ENCODE measurements at places on chromosomes 12 and 14.

DNA sequence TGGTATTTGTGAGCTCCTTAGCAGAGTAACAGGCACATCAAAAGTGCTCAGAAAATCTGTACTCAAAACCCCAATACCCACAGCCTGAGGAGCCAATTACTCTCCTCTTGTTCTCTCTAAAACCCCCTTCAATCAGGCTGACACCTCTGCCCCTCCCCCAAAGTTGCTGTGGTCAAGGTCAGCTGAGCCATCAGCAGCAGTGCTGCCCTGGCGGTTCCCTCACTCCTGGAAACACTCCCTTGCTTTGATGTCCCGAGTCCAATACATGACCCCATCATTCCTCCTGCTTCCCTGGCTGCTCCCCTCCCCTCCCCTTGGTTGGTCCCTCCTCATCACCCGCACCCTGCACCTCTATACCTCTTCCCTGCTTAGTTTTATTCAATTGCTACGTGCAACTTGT, 57.2 kb upstream of the C14orf132 start:
- no peak for DNase-seq

DNA sequence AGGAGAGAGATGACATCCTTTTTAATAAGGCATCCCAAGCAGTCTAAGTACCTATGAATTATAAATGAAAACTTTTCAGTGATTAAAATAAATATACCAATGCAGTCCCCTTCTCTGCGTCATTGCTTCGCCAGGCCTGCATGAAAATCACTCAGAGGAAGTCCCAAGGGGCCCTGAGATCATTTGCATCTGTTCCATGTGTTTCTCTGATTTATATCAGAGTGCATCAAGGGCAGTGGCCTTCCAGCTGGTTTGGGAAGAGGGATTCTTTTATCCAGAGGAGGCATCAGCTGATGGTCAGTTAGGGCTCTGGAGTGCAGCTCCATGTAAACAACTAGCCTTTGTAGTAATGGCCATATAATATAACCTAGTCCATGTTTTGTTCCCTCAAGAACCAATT, 210.1 kb downstream of the RGS6 start:
- DNase-seq, result peak; percentile 22

- peak; percentile 30 for DNase-seq
Observed at GRCh38 chr12:51059086-51059485, 11.0 kb downstream of the LETMD1 start.

GRCh38 chr12:132453361-132454192, 36.4 kb upstream of the FBRSL1 start:
- no peak for DNase-seq

- no peak for DNase-seq
Observed at GRCh38 chr12:127245437-127245836, 1021.5 kb upstream of the TMEM132C start.

- no peak for DNase-seq
Observed at GRCh38 chr12:64633940-64634337, 23.6 kb downstream of the RASSF3 start.

DNA sequence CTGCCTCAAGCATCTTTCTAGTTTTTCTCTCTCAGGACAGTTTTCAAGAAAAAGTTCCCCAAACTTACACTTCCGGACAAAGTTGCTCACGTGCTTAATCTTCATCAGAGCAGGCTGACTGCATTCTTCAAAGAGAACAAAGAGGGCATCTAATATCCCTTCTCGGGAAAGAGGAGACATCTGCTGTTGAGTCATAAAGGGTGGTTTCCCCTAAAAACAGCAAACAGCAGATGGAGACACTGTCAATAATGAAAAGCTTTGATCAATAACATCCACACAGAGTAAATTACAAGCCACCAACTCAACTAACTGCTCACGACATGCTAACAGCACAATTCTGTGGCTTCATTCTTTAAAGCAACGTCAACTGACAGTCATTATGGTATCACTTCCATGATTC, 8.1 kb downstream of the CIT start:
- no peak for DNase-seq

DNA sequence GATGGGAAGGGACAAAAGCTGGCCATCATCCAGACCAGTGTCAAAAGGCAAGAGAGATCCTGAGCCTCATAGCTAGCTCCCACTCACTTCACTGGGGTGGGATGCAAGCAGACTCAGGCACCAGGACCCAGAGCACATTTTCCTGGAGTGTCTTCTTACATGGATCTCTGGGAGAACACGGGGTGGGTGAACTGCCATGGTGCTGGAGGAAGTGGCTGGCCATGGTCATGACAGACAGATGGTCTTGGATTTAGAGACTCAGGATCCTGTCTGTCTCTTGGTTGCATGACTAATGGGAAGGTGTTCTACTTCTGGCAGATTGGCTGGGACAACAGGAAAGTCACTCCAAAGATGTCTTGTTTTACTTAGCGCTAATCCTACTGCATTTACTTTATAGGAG, 311.5 kb downstream of the ATP23 start:
- no peak for DNase-seq

DNA sequence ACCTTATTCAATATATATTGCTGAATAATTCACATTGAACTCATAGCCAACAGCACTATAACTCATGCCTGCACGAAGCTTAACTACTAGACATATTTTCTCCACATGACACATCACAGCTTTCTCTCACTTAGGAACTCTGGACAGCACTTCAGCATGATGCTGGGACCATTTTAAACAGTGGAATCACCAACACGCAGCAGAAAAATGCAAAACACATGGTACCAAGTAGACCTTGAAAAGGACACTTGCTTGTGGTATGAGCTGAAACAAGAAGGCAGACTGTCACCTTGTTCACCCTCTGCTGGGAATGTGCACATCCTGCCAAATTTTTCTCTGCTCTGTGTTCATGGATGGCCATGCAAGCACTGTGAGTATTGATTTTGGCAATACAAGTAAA, 34.8 kb upstream of the CD9 start:
- no peak for DNase-seq

DNA sequence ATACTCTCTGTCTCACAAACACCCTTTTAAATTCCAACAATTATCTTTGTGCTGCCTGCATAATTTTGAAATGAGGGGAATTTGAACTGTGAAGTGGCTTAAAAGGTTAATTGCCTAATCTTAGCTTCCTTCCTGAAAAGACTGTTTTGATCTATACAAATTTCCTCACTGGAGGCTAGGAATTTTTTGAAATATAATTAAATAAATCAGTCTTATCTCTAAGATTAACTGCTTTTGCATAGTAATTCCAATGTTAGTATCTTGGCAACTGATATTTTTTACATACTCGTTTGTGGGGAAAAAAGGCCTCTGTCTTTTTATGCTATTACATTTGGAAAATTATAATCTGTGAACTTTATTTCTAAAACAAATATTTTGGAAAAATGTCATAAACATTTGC, 498.5 kb downstream of the TMTC2 start:
- DNase-seq, result no peak

DNA sequence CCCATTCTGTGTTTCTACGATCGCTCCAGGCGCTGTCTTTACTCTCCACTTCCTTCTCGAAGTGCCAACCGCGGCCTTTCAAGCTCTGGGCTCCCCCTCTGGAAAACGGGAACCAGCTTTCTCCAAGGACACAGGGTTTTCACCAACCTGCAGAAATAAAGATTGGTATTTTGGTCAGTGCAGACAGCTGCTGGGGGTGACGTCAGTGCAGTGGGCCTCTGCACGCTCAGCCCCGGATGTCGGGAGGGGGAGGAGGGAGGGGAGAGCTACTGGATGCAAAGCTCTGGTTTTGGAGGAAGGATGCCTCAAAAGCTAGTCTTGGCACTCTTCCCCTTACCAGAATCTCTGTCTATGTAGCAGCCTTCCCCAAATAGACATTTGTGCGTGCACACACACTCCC, 19.9 kb downstream of the HRK start:
- peak; percentile 82 for DNase-seq

DNA sequence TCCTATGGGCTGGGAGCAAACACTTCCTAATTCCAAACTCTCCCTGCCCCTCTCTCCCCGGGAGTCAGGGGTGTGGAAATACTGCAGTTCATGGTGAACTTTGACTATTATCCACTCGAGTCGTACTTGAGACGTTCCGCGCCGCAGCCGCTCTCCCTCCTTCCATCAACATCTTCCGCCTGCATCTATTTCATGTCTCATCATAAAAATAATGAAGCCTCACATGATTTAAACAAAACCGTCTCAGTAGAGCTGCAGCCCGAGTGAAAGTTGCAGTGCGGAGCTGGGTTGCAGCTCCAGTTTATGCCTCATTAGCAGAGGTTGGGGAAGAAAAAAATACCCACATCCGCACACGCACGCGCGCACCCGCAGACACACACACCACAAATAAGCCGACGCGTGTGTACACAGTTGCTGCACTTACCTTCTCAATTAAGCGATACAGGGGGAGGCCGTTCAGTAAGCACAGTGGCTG, 283 bp downstream of the LMO3 start:
- peak; percentile 28 for DNase-seq

DNA sequence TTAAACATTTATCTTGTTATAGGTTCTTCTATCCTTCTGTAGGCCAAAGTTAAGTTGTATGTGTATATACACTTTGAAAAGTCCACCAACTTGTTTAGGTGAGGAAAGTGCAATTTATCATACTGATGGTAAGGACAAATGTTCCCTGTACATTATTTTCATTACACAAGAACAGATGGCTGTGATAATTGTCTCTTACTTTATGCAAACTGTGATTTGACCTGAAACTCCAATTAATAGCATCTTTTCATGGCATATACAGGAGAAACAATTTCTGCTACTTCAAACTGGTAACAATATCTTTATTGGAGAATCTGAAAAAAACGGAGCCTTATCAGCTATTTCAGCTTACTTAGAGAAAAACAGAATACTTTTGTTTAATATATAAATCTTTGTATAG, 5.6 kb downstream of the TRIM9 start:
- DNase-seq, result no peak

GRCh38 chr14:23173031-23173430, 10.4 kb downstream of the SLC7A8 start:
- no peak for DNase-seq

DNA sequence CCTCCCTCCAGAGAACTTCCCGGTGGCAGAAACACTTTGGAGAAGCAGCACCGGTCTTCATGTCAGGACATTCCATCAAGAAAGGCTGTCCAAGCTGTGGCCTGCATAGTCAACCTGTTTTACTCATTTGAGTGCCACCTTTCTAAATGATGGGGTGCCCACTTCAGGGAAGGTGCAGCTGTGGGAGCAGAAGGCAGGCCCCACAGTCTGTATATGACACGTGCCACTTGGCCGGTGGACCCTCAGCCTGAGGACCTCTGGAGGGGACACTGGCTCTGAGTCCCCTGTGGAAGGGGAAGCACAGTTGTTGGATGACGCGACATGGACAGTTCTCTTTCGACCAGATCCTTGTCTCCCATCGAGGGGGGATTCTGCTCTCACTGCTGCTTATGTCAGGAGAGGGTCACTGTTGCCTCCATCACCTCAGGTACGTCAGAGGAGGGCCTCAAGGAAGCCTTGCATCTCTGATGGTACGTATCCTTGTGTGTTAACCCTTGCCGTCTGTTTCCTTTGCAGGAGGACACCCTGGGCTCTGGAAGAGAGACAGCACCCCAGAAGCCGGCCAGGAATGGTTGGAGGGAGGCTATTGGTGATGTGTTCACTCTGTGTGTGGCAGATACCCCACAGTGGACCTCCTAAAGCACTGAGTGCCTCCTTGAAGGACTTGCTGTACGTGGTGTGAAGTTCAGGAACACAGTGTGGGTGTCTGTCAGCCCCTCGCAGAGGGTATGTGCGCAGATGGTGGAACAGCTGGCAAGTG, 132.1 kb upstream of the RTL1 start:
- DNase-seq, result peak; percentile 11

- DNase-seq, result no peak
Observed at GRCh38 chr12:23550753-23551152, 398.7 kb downstream of the SOX5 start.

DNA sequence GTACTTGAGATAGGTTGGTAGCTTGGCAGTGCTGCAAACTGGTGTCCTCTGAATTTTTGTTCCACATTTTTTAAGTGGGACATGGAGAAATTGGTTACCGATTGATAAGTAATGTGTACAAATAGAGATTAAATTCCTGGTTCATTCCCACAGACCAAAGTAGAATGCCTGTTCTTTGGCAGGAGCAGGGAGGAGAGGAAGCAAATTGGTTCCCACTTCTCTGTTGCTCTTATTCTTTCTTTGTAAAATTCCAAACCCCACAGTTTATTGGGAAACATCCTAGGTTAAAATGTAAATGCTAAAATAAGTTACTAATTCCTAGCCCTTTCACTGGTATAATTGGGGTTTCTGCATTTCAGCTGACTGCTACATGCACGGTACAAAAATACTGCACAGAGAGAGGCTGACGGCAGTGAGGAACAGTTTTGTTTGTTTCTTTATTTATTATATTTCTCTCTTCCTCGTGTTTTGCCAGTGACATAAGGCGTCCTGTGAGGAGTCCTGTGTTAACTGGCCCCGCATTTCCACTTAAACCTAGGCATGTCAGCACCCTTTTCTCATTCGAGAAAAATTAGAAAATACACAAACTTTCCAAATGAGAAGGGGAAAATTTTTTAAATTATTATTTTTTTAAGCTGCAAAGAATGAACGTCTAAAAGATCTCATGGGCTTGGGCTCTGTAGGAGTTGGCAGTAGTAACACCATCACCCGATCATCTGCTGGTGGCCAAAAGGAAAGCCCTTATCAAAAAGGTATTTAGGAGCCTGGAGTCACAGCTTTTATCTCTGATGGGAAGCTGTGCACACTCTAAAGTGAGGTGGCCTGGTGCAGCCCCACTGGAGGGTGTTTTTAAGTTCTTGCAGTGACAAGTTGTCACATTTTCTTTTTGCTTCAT, 25.4 kb upstream of the BCL7A start:
- no peak for DNase-seq

DNA sequence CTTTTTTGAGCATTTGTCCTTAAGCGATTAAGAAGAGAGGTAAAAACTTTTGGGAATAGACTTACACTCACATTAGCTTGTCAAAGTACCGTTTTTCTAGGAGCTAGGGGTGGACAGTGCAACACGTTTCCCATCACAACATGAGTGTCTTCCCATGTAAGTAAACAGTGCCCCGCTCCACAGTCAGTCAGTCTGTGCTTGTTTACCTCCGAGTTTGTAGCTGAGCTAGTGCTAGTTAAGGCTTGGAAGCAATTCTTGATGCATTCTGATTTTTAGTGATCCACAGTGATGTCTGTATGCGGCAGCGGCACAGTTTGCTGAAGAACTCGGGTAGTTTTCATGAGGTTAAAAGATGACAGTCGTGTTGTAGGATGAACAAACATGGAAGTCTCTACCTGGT, 941 bp downstream of the ZDHHC17 start:
- no peak for DNase-seq

DNA sequence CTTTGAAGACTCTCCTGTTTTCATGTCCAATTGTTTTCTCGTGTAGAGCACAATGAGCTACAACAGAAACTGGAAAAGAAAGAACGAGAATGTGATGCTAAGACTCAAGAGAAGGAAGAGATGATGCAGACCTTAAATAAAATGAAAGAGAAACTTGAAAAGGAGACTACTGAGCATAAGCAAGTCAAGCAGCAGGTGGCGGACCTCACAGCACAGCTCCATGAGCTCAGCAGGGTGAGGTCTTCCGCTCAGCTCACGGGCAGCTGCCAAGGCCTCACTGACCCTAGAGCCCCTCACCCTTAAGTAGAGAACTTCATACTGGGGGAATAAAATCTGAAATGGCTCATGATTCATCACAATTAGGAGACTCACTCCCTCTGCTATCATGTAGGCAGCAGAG, 134.7 kb downstream of the GPR135 start:
- no peak for DNase-seq

- DNase-seq, result no peak
Observed at GRCh38 chr14:22800346-22800745, 14.9 kb downstream of the SLC7A7 start.
